MCF 10A (cell line): ENCODE measurements at places on chromosomes 6 and 20.

GRCh38 chr6:125498606-125499005 is 196.8 kb upstream of the HDDC2 start:
- DNase-seq = no peak
- no peak overlapping the region for H3K4me3 ChIP-seq
- H3K36me3 ChIP-seq = no peaks in the 10 kb centered on the region
- H3K27me3 ChIP-seq = peaks cover 80% of the 10 kb centered on the region

DNA sequence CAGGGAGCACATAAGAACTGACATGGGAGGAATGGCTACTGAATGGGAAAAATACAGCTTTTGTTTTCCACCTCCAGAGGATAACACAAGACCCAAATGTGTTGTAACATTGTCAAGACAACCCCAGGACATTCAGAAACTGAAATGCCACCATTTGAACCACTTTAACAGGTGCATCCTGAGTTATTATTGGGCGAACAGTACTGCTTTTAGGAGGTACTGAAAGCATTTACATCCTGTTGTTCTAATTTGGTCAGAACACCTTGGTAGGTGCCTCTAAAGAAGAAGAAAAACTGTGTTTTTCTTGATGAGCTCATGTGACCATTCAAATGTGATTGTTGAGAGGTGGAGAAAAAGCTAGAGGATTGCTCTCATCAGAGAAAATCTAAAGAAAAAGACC is 6.4 kb upstream of the TXNDC5 start:
- no peak overlapping the region for H3K4me3 ChIP-seq
- H3K36me3 ChIP-seq = no peaks in the 10 kb centered on the region
- no peaks in the 10 kb centered on the region for H3K4me1 ChIP-seq

- no peak overlapping the region for H3K27ac ChIP-seq
- H3K4me1 ChIP-seq = no peaks in the 10 kb centered on the region
- H3K27me3 ChIP-seq = no peaks in the 10 kb centered on the region
- DNase-seq = no peak
- no peak overlapping the region for H3K4me3 ChIP-seq
- H3K36me3 ChIP-seq = no peaks in the 10 kb centered on the region
Measured at GRCh38 chr20:24465730-24466129, 3.7 kb upstream of the SYNDIG1 start.

DNA sequence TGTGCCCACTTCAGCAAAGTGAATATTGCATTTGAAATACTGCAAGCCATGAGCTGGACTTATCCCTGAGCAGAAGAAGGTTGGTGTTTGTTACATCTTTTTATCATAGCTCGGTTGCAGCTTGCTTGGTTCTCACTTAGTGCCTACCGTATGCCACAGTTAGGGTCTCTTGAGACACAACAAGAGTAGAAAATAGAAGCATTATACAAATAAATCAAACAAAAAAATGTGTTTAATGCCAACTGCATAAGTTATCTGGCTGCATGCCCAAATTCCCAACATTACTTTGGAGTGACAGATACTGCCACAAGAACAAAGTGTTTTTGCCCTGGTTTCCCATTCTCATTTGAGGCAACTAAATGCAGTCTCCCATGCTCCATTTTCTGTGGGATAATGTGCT is 53.9 kb upstream of the LAMP5 start:
- no peaks in the 10 kb centered on the region for H3K36me3 ChIP-seq
- peak; percentile 72 for DNase-seq
- no peak overlapping the region for H3K4me3 ChIP-seq
- H3K27ac ChIP-seq = no peak overlapping the region
- no peaks in the 10 kb centered on the region for H3K4me1 ChIP-seq
- H3K27me3 ChIP-seq = no peaks in the 10 kb centered on the region

- H3K36me3 ChIP-seq = peaks cover 43% of the 10 kb centered on the region
- H3K4me1 ChIP-seq = peaks cover 15% of the 10 kb centered on the region
- no peaks in the 10 kb centered on the region for H3K27me3 ChIP-seq
- peak overlapping the region; percentile 9 for H3K27ac ChIP-seq
- no peak for DNase-seq
- no peak overlapping the region for H3K4me3 ChIP-seq
Measured at GRCh38 chr20:17655286-17655651, 26.8 kb downstream of the RRBP1 start.

DNA sequence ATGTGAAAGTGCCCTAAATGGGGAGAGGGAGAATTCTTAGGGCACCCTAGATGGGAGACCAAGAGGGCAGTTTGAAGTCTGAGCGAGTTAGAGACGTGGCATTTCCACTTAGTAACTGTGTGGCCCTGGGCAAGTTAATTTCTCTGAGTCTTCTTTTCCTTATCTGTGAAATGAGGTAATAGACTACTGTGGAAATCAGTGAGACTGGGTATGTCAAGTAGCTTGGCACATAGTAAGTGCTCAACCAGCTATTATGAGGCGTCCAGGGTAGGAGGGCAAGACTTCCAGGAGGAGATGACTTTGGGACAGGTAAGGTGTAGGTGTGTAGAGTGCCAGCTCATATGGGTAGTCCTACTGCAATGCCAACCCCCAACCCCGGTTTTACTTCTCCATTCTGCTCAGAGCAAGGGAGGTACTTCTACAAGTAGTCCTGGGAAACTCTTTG is 770 bp downstream of the KIF3B start:
- peaks cover 14% of the 10 kb centered on the region for H3K36me3 ChIP-seq
- H3K4me1 ChIP-seq = peaks cover 11% of the 10 kb centered on the region
- H3K4me3 ChIP-seq = peak overlapping the region; percentile 75
- H3K27me3 ChIP-seq = peaks cover 10% of the 10 kb centered on the region
- H3K27ac ChIP-seq = peak overlapping the region; percentile 75
- no peak for DNase-seq
